ENCODE measurements at places on chromosomes 11 and 22. TPM values are rescaled to one million over a fixed set of nuclear protein-coding genes. Genes with fewer than 3 reads are reported as not detected.

The PLEKHA7 gene
- total RNA-seq = 8.7 TPM

The HEPHL1 gene
- 0.42 TPM for total RNA-seq

The MS4A10 gene
- not detected for total RNA-seq

The KLHL35 gene
- 0.42 TPM for total RNA-seq

The TRIOBP gene
- 180 TPM for total RNA-seq

The CNGA4 gene
- total RNA-seq = not detected

The CARNS1 gene
- 0.83 TPM for total RNA-seq

The CNTN5 gene
- total RNA-seq = 0.06 TPM

The TSGA10IP gene
- not detected for total RNA-seq

The C22orf42 gene
- total RNA-seq = 0.26 TPM

The SOX10 gene
- total RNA-seq = 22.5 TPM

The DYNC2H1 gene
- 14.2 TPM for total RNA-seq

The CREB3L1 gene
- total RNA-seq = 1.3 TPM

The SYT13 gene
- total RNA-seq = 0.23 TPM

The GRIA4 gene
- total RNA-seq = 0.33 TPM

The FOLR2 gene
- 78.7 TPM for total RNA-seq

The C1QTNF4 gene
- 1.8 TPM for total RNA-seq

The POTEH gene
- total RNA-seq = not detected

The DNAJB7 gene
- total RNA-seq = not detected

The ASCL2 gene
- not detected for total RNA-seq

The MS4A6E gene
- total RNA-seq = not detected

The APOC3 gene
- not detected for total RNA-seq

The PDGFD gene
- total RNA-seq = 8.6 TPM

The CFAP300 gene
- total RNA-seq = 1.6 TPM

The LRRC75B gene
- 20.7 TPM for total RNA-seq

The GGT5 gene
- 42.6 TPM for total RNA-seq

The KRTAP5-9 gene
- total RNA-seq = not detected

The KDELR3 gene
- total RNA-seq = 8.1 TPM

The RIC3 gene
- total RNA-seq = 15.3 TPM

The CARD10 gene
- total RNA-seq = 15.3 TPM

The CLCF1 gene
- total RNA-seq = 12.7 TPM

The CCS gene
- 50.7 TPM for total RNA-seq

The TMPRSS4 gene
- not detected for total RNA-seq

The IGSF22 gene
- 0.17 TPM for total RNA-seq

The GRAMD4 gene
- 81.0 TPM for total RNA-seq

The MGAT3 gene
- total RNA-seq = 2.6 TPM

The PANX3 gene
- not detected for total RNA-seq

The CD81 gene
- 638 TPM for total RNA-seq

The CDKN1C gene
- 349 TPM for total RNA-seq

The EHF gene
- total RNA-seq = 0.52 TPM

The C11orf91 gene
- total RNA-seq = not detected

The MS4A5 gene
- total RNA-seq = not detected

The HBG1 gene
- not detected for total RNA-seq
